Activated CD4-positive, CD25-positive, alpha-beta regulatory T cell (primary cell): ENCODE measurements at places on chromosomes 3 and 15.

- DNase-seq = no peak
Observed at GRCh38 chr3:38834110-38834509, 18.1 kb upstream of the SCN10A start.

DNA sequence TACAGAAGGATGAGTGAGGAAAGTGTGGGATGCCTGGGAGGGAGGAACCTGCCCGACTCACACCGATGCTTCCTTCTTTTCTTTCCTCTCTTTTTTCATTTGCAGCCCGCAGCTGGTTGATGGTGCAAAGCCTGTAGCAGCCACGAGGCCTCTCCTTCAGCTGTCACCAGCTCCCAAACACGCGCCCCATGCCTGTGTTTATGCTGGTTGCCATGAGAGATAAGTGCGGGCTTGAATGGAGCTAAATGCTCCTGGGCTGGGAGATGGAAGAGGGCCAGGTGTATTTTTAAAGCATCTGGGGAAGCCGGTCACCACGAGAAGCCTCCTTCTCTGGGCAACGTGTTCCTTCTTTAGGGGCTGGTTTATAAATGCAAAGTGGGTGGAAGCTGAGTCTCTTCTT, 9.3 kb downstream of the COLQ start:
- DNase-seq = no peak

- no peak for DNase-seq
Observed at GRCh38 chr15:71515375-71516186, 294.8 kb upstream of the NR2E3 start.

- DNase-seq = no peak
Observed at GRCh38 chr15:40252141-40252437, 13.2 kb downstream of the PAK6 start.

DNA sequence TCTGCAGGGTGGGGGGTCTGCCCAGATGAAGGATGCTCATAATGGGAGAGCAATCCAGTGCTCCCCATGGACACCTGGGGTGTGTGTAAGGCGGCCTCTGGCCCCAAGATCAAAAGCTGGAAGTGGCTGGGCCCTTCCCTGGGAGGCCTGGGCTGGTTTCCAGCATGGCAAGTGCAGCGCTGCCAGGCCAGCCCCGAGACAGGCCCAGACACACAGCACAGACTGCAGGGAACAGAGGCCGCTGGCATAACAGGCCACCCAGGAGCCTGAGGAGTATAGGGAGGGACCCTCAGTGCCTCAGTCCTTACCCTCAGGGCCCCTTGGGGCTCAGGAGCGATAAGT, 10.0 kb downstream of the ITPKA start:
- no peak for DNase-seq
